Kidney (tissue), 22 donors: ENCODE measurements at places on chromosomes 7 and 10. TPM values are rescaled to one million over a fixed set of nuclear protein-coding genes. Genes with fewer than 3 reads are reported as not detected.

Gene CALML5
- total RNA-seq: not detected

Gene GRM3
- not detected for total RNA-seq

Gene GNG11
- total RNA-seq: 23.1 TPM

Gene AKR1C8
- 0.66 TPM for total RNA-seq

Gene UTF1
- not detected for total RNA-seq

Gene CCDC7
- total RNA-seq: 28.0 TPM

Gene HOXA13
- total RNA-seq: 0.44 TPM

Gene BICC1
- total RNA-seq: 136 TPM

Gene PDGFA
- total RNA-seq: 53.0 TPM

Gene MUC12
- 3.8 TPM for total RNA-seq

Gene FAM13C
- 8.8 TPM for total RNA-seq

Gene CALY
- 0.41 TPM for total RNA-seq

Gene SFRP4
- 6.8 TPM for total RNA-seq

Gene NKX1-2
- total RNA-seq: not detected

Gene POMZP3
- 23.5 TPM for total RNA-seq

Gene ZPBP
- 0.22 TPM for total RNA-seq

Gene MPP7
- total RNA-seq: 11.6 TPM

Gene SFMBT2
- 15.3 TPM for total RNA-seq

Gene MKI67
- total RNA-seq: 2.4 TPM

Gene DRGX
- not detected for total RNA-seq

Gene CCDC3
- 33.5 TPM for total RNA-seq

Gene ECHS1
- 85.6 TPM for total RNA-seq

Gene SAMD9L
- total RNA-seq: 14.9 TPM

Gene MICALL2
- 53.4 TPM for total RNA-seq

Gene RHOBTB1
- 14.6 TPM for total RNA-seq

Gene SPDYE5
- not detected for total RNA-seq

Gene PSPH
- 9.0 TPM for total RNA-seq

Gene HACD1
- 11.6 TPM for total RNA-seq

Gene COPS6
- 89.1 TPM for total RNA-seq

Gene PNLIP
- total RNA-seq: not detected

Gene TCAF1
- total RNA-seq: 37.2 TPM

Gene GOLGA7B
- total RNA-seq: 0.50 TPM

Gene SPAG6
- total RNA-seq: 8.4 TPM

Gene ARL5B
- total RNA-seq: 9.7 TPM

Gene ACTL6B
- total RNA-seq: not detected

Gene LIPN
- total RNA-seq: 0.41 TPM

Gene FAM25C
- total RNA-seq: not detected

Gene ARHGAP22
- total RNA-seq: 6.6 TPM

Gene CFAP46
- 8.3 TPM for total RNA-seq

Gene BTBD16
- total RNA-seq: 1.2 TPM

Gene ITIH5
- 13.1 TPM for total RNA-seq

Gene SPDYE2B
- not detected for total RNA-seq

Gene MMD2
- not detected for total RNA-seq

Gene FAM241B
- 7.6 TPM for total RNA-seq

Gene GATA3
- 23.5 TPM for total RNA-seq

Gene SPDYE8
- total RNA-seq: not detected

Gene EGR2
- 1.6 TPM for total RNA-seq

Gene NYAP1
- total RNA-seq: 0.41 TPM

Gene RARRES2
- total RNA-seq: 104 TPM

Gene PPP1R3C
- total RNA-seq: 20.3 TPM

Gene PRLHR
- total RNA-seq: not detected

Gene MYH16
- not detected for total RNA-seq

Gene PDCD4
- 75.9 TPM for total RNA-seq

Gene INHBA
- total RNA-seq: 5.9 TPM

Gene AZGP1
- total RNA-seq: 10.0 TPM

Gene CLCN1
- 0.35 TPM for total RNA-seq

Gene SEMA4G
- total RNA-seq: 6.1 TPM
